ENCODE measurements at places on chromosomes 16 and 17.

DNA sequence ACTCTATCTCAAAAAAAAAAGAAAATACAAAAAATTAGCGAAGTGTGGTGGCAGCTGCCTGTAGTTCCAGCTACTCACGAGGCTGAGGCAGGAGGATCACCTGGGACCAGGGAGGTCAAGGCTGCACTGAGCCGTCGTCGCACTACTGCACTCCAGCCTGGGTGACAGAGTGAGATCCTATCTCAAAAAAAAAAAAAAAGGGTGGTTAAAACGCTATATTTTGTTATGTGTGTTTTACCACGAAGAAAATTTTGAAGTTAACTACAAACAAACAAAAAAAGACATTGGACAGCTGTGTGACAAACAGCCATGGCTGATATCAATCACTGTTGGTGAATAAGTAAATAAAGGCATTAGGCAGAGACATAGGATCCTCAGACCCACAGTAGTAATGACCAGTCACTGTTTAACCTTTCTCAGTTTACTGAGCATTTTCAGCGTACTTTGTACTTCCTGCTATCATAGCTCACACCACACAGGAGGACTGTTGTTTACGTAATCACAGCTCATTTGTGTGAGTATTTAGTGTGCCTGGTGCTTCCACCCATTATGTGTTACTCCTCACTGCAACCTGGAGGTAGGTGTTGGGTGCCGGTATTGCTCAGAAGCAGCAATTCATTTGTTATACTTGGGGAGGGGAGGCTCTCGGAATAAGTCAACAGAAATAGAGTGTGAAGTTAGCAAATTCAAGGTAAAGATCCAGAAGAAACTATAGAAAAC lies 55.4 kb downstream of the COPRS start:
- no peak for DNase-seq

- no peak for DNase-seq
Measured at GRCh38 chr16:85225257-85225656, 113.0 kb upstream of the CIBAR2 start.

GRCh38 chr16:24639769-24640168 lies 89.7 kb upstream of the TNRC6A start:
- no peak for DNase-seq

DNA sequence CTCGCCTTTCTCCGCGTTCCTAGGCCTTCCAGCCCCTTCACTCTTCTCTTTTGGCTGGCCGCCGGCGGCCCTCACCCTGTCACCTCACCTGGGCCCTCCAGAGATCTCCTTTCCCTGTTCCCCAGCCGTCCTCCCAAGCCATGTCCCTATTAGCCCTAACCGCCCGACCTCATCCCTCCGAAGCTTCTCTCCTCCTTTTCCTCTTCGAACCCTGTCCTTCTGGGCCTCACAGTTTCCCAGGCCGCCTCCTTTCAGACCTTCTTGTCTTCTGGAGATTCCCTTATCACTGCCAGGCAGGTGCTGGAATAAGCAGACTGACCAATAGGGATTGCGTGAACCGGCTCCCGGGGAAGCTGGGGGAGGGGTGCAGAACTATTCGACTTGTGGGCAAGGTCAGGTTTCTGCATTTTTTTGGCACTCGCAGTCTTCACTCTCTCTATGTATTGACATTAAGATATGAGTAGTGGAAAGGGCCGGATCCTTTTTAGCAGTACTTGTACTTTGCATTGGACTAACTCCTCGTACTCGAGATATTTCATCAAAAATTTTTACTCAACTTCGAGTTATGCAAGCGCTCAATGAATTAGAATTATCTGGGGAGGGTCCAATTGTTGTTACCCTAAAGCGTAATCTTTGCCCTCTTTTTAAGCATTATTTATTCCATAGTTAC lies 690 bp downstream of the RHOT1 start:
- no peak for DNase-seq

- DNase-seq = no peak
Measured at GRCh38 chr16:1923299-1924034, 5.3 kb upstream of the HS3ST6 start.

DNA sequence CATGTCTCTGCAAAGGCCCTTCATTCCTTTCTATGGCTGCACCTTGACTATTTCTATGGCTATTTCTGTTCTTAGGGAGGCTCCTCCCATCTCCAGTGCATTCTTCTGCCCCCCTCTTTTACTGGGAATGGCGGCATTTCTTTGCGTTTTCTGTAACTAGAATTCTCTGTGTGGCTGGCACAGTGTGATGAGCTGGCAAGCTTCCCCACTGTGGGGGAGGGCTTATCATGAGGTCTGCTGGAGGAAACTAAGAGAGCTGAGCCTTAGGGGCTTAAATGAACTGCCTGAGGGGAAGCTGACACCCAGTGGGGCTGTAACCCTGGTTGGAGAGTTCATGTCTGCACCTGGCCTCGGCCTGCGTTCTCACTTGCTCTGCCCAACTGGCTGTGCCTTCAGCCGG lies 1.5 kb upstream of the CARD14 start:
- DNase-seq = no peak

- no peak for DNase-seq
Measured at GRCh38 chr17:41655611-41656111, 31.3 kb upstream of the KRT17 start.

DNA sequence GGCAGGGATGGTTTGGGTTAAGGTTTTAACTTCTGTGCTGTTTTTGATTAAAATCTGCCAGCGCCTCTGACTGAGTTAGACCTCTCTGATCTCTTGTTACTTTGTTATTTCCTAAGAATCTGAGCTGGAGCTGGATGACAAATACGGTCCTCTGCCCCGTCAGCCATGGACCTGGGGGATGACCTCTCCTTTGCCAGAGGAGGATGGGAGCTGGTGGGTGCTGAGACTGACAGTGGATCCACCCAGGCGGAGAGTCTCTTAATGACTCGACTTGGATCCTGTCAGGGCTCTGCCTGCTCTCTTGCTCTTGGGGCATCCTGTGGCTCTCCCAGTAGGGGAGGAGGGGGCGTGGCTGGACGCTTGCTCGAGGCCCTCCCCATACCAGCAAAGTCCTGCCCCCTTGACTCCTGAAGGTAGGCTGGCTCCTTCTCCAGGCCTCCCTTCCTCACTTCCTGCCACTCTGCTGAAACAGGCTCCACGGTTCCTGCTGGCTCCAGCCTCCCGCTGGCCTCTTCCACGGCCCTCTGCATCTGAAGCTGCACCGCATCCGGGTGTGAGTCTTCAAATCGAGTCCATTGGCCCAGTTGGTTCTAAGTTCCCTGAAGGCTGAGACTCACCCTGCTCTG lies 24.8 kb upstream of the MAP3K14 start:
- DNase-seq = no peak

DNA sequence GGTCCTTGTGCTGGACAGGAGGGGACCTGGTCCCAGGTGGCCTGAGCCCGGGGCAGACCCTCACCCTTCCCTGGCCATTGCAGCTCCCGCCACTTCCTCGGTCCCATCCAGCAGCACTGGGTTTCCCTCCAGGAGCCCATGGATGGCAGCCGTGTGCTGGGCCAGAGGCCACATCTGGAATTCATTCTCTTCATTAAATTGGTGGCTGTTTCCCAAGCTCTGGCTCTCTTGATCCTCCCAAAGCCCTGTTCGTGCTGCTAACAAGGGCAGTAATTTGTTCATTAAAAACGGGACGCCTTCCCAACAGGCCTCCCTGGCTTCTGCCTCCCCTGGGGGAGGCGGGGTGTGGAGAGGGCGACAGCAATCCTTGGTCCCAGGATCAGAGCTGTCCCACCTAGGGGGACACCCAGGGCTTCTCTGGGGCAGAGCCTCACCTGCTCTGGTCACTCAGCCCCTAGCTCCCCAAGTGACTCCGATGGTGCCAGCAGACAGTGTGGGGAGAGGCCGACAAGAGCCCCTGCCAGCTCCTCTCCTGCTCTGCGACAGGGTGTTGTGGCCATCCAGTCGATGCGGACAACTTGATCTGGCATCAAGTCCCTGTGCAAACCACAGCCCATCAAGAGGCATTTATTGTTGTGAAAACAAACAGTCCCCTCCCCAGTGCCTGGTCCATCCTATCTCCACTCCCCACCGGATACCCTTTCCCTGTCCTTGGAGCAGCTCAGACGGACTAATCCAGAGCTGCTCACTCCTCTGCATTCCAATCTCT lies 44.0 kb downstream of the SDK2 start:
- no peak for DNase-seq

All from NCI-H1436 treated with DMSO at 0.1 percent for 48 hours (cell line).